Neuronal stem cell (in vitro differentiated cells): ENCODE measurements at places on chromosomes 16 and 17.

DNA sequence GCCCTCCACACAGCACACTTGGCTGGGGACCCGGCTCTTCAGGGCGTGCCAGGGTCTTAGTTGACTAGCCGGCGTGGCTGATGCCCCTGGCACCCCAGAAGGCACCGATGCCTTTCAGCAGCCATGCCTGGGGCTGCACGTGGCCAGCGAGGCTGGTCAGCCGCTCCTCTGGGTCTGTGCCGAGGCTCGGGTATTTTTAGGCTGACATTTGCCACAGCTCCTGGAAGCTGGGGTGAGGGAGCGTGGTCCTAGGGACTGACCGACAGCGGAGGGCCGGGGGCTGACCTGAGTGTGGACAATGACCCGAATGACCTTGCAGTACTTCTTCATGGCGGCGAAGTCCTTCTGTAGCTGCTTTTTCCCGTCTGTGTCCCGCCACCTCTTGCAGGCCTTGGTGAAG lies 3.9 kb downstream of the RPL3L start:
- DNase-seq, result no peak

DNA sequence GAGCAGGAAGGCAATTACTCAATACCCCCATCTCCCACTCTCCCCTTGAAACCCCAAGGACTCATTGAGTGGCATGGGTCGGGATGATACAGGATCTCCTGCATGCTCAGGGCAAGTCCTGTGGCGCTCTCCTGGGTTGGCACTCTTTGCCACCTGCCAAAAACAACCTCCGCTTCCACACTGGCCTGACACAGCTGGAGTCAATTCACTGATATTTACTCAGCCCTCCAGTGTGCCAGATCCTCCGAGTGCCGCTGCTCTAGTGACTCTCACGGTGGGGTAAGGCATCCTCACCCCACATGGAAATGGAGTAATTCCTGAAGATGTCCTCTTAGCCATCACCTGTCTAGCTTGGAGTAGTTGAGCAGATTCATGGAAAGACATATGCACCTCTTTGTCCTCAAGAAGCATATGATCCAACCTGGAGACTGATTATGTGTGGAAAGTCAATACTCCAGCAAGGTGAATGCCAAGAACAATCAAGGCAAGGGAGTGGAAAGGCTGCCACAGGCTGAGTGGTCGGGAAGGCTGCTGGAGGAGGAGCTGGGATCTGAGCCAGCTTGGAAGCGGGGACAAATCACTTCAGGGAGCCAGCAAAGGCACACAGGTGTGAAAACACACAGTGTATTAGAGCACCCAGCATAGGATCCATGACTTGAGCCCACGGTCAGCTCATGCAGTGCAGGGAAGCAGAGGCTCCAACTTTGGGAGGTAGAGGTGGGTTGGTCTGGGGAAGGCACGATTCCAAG lies 12.6 kb upstream of the GOSR2 start:
- DNase-seq, result no peak

GRCh38 chr17:73758245-73758644 lies 114.0 kb upstream of the SDK2 start:
- no peak for DNase-seq

DNA sequence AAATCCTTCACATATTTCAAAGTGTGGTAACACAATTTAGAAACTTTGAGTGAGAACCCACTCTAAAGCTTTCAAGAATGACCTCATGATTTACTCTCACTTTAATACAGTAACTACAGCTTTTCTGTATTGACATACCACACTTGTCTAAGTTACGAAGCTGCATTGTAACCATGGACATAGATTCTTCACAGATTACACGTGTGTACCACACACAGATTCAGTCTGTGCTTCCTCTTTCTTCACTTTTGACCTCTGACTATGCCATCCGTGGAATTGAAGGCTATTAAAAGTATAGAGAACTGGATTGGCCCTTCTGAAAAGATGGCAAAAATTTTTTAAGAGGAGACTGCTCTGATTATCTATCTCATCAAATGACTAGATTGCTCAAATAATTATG lies 172.7 kb downstream of the TANC2 start:
- DNase-seq, result no peak

DNA sequence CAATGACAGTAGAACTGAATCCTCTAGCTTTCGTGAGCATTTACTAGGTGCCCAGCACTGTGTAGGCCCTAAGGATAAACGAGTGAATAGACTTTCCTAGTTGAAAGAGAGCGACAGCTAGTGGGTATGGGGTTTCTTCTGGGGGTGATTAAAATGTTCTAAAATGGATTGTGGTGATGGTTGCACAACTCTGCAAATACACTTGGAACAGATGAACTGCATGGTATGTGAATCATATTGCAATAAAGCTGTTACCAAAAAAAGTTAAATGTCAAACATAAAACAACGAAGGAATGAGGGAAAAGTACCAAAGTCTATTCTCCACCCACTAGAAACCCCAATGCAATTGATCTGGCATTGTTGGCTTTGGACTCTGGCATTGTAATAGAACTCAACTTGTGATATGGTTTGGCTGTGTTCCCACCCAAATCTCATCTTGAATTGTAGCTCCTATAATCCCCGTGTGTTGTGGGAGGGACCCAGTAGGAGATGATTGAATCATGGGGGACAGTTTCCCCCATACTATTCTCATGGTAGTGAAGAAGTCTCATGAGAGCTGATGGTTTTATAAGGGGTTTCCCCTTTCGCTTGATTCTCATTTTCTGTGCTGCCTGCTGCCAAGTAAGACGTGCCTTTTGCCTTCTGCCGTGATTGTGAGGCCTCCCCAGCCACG lies 70.5 kb downstream of the MARF1 start:
- no peak for DNase-seq

GRCh38 chr16:65278874-65279273 lies 157.0 kb upstream of the CDH11 start:
- no peak for DNase-seq

- DNase-seq, result no peak
These were observed 551 bp downstream of the WDR81 start for GRCh38 chr17:1724869-1725641.

GRCh38 chr17:78116411-78116810 lies 12.1 kb downstream of the TMC6 start:
- no peak for DNase-seq

DNA sequence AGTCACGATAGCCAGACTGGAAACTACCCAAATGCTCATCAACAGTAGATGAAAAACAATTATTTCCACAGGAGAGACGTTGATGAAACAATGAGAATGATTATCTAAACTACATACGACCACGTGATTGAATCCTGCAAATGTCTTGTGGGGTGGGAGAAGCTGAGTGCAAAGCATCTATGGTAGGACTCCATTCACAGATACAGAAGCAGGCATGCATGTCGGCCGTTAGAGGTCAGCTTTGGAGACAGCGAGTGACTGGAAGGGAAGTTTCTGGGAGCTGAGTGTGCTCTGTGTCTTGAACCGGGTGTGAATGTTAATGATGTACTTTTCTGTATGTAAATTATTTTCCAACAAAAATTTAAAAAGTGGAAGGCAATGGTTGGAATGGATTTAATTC lies 71.5 kb upstream of the DNAJA2 start:
- no peak for DNase-seq

- DNase-seq, result no peak
These were observed 16.7 kb downstream of the C17orf100 start for GRCh38 chr17:6668219-6668618.

DNA sequence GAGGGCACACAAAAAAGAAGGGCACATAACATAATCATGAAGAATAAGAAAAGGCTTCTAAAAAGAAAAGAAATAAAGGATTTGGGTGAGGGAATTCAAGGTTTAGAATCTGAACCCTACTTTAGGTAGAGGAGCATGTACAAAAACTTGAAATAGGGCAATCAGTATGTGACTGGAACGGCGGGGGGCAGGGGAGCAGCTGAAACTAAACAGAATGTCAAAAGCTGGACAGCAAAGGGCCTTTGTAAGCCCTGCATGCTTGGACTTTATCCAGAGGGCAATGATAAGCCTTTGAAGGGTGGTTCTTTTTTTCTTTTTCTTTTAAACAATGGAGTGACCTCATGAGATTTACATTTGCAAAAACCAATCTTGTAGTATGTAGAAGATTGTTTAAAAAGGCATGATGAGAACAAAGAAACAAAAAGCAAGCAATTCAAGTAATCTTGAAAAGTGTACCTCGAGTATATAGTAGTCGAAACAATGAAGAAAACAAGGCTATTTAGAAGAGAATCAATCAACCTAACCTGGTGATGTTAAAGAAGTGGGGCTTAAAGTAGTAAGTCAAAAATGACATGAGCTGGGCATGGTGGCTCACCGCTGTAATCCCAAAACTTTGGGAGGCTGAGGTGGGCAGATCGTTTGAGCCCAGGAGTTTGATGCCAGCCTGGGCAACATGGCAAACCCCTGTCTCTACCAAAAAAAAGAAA lies 46.7 kb upstream of the ANKFY1 start:
- DNase-seq, result no peak

DNA sequence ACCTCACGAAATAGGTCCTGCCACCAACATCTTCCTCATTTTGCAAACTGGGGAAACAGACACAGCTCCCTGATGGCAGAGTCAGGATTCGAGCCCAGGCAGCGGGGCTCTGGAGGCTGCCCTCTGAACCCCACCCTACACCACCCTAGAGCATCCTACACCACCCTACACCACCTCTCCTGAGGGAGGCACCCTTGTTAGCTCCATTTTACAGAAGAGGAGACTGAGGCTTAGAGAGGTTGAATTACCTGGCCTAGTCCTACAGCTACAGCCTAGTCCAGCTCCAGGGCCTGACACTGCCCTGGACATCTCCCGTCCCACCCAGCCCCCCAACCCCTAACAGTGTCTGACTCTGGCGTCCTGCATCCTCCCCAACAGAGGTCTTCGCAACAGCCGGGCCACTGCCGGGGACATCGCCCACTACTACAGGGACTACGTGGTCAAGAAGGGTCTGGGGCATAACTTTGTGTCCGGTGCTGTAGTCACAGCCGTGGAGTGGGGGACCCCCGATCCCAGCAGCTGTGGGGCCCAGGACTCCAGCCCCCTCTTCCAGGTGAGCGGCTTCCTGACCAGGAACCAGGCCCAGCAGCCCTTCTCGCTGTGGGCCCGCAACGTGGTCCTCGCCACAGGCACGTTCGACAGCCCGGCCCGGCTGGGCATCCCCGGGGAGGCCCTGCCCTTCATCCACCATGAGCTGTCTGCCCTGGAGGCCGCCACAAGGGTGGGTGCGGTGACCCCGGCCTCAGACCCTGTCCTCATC lies 3.2 kb upstream of the NECAB2 start:
- no peak for DNase-seq

GRCh38 chr17:42312285-42313130 lies 24.2 kb downstream of the STAT5A start:
- DNase-seq, result peak; percentile 70

DNA sequence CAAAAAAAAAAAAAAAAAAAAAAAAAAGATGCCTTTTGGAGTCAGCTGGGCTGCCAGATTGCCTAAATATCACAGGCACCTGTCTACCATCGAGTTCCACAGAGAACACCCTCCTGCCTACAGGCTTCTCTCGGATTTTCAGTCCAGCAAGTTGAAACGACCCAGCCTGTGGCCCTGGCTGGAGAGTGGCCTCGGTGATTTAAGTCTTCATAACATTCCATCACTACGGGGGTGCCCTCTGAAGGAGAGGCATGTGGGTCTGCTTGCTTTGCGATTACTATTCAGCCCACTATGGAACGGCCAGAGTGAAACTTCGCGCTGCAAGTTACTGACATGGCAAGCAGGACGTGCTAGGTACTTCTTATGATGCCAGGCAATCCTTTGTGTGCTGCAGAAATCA lies 42.8 kb downstream of the MARCHF10 start:
- no peak for DNase-seq

DNA sequence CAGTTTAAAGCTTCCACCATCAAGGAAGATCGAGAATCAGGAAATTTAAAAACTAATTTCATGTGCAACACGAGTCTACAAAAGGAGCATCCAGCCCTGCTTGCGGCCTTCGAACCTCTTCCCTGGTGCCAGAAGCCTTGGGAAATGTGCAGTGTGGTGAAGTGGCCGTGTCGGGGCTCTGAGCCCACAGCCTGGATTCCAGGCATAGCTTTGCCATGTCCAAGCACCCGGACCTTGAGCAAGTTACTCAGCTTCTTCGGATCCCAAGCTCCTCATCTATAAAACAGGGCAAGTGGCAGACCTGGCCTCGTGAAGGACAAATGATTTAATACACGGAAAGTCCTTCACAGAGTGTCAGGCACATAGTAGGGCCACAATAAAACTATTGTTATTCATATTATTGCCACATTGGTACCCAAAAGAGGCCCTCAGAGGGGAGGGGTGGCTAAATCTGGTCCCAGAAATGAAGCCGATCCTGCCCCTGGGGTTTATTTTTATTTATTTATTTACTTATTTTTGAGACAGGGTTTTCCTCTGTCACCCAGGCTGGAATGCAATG lies 34.8 kb downstream of the COTL1 start:
- DNase-seq, result no peak
